Uterus (tissue), 4 donors: ENCODE measurements at places on chromosomes 2 and 18. TPM values are rescaled to one million over a fixed set of nuclear protein-coding genes. Genes with fewer than 3 reads are reported as not detected.

DNA sequence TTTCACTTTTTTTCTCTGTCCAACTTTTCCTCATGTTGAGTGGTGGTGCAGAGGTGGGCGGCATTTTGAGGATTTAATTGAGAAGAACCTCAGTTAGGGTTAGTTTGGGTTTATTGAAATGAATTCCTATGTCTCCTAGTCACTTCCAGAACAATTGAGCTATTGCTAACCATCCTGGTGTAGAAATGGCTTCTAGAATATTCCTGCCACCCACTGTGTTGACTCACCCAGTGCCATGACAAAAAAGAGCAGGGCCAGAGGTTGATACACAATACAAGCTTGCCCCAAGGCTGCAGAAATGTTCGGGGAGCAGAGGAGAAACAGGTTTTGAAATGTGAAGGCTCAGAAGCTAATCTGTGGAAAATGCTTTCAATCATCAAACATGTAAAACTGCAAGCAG, 167.1 kb upstream of the TRIB2 start:
- DNase-seq: no peak

DNA sequence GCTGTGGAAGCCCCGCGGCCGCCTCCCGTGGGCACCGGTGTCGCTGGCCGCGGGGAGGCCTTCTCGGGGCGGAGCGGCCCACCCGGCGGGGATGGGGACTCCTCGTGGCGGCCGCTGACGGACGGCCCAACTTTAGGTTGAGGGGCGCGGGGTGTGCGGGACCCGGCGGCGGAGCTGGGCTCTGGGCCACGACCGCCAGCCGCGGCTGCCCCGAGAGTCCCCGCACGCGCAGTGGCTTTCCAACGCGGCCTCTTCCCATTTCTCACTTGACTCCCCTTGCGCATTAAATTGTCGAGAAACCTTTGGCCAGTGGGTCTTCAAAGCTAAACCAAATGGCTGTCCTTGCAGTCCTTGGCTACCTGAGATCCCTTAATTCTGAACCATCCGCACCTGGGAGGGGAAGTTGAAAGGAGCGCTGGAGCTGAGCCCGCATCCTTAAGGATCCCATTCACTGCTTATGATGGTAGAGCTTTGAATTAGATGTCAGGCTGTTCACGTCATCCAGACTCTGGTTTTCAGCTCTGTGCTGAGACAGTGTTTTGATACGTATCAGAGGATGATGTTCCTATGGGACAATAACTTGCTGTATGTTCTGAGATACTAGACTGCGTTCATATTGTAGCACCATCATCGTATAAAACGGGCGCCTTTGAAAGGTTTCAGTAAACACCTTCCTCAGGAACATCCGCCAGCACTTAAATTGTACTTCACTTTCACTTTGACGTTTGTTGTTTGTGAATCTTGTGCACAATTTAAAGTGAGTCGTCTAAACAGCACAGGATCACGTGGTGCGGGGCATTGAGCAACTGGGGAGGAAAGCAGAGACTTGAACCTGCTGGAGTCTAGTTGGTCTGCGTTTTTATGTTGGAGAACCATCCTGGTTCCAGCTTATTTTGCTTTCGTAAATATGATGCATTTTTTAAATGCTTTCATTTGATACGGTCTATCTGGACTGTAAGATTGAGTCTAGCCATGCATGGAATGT, 874 bp downstream of the CLIP4 start:
- DNase-seq: peak; percentile 65

- no peak for DNase-seq
Measured at GRCh38 chr18:75269696-75270095, 59.1 kb downstream of the TSHZ1 start.

DNA sequence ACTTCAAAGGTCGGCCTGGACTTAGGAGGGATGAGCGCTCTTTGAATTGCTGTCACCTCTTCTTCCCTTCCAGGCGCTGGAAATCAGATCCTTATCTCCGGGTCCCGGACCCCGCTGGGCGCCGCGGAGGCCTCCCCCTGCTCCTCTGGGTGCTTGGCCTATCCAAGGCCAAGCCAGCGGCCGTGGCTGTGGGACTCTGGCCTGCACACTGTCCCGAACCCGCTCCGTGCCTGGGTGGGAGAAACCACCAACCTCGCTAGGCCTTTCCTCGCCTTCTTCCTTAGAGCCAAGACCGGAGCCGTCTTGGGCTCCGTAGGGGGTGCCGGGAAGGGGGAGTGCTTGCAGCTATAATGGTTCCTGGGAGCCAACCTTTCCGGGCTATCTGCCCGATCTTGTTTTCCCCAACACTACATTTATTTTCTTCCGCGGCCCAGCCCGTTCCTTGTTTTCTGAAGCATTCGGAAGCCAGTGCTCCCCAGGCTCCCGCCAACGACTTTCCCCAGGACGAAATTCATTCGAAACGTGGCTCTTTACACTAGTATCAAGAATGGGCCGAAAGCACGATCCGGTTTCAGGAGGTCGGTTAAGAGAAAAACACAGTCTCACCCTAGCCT, 2.4 kb downstream of the OSR1 start:
- no peak for DNase-seq

DNA sequence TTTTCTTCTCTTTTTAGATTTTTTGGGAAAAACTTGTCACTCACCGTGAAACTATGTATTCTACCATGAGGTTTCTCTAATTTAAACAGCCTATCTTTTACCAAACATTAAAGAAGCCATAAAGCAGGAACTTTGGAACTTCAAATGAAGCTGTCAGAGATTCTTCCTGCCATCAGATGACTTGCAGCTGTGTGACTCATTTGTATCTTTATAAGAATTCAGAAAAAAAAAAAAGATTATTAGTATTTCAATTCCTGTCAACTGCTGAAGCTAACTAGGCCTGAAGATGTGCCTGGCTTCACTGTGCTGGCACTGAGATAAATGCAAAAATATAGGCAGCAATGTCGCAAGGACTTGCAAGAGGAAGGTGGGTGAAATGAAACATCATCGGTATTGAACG, 1399.1 kb upstream of the PIK3C3 start:
- DNase-seq: no peak

- DNase-seq: no peak
Measured at GRCh38 chr2:220664272-220665107, 907.6 kb downstream of the EPHA4 start.

DNA sequence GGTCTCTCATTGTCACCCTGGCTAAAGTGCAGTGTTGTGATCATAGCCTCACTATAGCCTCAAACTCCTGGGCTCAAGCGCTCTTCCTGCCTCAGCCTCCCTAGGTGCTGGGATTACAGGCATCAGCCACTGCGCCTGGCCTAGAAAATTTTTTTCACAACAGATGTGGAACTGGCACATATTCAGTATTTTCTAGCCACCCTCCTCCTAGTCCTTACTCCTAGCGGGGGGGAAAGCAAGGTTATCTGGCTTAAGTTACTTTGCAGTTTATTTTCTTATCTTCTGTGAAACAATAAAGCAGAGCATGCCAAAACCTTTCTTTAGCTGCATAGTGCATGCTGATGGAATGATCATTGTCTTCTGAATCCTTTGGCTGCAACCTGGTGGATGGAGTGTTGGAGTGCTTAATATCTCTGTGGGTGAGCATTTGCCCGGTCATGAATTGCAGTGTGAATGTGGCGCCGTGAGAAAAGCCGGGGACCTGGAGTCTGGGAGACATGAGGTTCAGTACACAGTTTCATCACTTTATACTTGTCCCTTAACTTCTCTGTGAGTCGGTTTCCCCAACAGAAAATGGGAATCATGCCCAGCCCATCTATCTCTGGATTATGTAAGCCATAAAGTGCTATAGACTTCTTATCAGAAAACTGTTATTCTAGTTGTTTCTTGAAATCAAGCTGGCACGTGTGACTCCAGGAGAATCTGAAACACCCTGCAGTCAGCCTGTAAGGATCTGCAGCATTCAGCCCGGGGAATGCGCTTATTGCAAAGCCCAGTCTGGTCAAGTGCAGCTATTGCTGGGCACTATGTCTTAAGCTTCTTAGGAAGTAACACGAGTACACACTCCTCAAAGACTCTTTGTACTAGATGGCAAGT, 38.2 kb upstream of the MAP3K20 start:
- peak; percentile 29 for DNase-seq

- DNase-seq: no peak
Measured at GRCh38 chr18:13412017-13412416, 193.5 kb downstream of the LDLRAD4 start.

DNA sequence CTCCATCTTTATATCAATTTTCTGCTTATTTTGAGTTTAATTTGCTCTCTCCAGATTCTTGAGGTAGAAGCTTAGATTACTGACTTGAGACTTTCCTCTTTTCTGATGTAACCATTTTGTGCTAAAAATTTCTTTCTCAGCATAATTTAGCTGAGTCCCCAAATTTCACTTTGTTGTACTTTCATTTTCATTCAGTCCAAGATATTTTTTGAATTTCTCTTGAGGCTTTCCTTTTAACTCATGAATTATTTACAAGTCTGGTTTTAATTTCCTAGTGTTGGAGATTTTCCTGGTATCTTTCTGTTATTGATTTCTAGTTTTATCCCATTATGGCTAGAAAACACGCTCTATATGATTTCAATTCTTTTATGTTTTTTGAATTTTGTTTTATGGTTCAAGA, 144.7 kb upstream of the PGAP1 start:
- no peak for DNase-seq

DNA sequence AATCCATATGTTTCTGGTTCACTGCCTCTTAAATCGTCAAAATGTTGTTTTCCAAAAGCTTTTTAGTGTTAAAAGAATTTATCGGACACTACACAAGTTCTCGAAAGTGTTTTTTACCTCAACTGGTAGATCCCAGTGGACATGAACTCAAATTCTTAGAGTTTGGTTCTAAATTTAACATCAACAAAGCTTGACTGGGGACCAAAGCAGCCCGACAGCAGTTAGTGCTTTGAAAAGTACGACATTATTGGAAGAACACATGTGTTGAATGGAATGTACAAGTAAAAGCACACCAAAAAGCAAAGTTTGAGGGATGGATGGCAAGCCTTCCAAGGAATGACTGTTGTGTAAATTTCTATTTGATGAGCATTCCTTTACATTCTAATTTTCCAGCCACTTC, 803.9 kb upstream of the POU3F3 start:
- DNase-seq: no peak

DNA sequence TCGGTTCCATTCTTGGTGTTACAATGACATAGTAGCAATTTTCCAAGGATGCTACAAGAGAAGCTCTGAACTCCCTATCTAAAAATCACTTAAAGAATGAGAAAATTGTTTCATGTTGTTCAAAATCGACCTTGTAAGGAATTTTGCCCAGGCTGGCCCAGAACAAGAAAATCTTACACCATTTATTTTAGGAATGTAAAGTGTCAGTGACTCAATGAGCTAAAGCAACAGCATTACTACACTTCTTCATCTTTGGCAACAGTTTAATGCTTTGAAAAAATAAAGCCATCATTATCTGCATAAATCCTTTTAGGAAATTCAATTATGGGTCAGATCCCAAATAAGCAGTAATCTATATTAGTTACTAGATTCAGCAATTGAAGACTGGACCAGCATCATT, 38.6 kb downstream of the SLC25A12 start:
- DNase-seq: no peak

DNA sequence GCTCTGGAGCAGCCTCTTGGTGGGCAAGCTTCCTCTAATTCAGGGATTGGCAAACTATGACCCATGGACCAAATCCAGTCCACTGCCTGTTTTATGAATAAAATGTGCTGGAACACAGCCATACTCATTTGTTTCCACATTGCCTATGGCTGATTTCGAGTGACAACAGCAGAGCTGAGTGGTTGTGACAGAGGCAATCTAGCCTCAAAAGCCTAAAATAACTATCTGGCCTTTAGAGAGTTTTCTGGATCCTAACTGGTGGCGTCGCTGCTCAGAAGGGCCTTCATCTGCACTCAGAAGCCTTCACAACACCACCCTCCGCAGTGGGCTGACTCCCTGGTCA, 147.1 kb downstream of the CCBE1 start:
- DNase-seq: no peak

- DNase-seq: no peak
Measured at GRCh38 chr2:68926796-68927195, 25.9 kb downstream of the GKN2 start.

- DNase-seq: no peak
Measured at GRCh38 chr2:180653481-180653880, 326.9 kb upstream of the UBE2E3 start.

DNA sequence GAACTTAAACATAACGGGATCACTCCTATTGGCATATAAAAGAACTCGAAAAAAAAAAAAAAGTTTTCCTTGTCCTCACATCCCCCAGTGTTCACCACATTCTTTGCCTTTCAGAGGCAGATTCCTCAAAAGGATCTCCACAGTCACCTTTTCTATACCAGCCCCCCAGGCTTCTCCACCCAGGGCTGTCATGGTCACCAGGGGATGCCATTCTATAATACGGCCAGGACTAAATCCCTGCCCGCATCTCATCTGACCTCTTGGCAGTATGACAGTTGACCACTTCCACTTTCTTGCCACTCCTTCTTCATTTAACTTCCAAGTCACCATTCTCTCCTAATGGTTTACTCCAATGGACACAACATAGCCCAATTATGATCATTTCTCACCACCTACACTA, 29.3 kb downstream of the SOS1 start:
- no peak for DNase-seq

DNA sequence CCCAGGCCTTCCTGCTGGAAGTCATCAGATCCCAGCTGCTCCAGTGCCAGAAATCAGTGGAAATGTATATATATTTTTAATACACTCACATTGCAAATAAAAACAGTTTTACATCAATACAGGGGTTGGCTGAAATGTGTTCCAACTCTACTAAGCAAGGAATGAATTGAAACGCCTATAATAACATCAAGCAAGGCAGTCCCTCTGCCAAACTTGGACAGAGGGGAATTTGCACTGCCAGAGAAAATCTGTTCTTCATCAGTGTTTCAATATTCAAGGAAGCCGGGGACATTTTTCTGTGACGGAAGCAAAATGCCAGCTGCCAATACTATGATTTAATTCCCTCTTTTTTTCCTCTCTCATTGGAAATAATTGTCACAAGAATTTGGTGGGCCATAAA, 335.3 kb downstream of the TNS1 start:
- DNase-seq: no peak

GRCh38 chr2:222964376-222965031, 87.5 kb upstream of the KCNE4 start:
- no peak for DNase-seq

DNA sequence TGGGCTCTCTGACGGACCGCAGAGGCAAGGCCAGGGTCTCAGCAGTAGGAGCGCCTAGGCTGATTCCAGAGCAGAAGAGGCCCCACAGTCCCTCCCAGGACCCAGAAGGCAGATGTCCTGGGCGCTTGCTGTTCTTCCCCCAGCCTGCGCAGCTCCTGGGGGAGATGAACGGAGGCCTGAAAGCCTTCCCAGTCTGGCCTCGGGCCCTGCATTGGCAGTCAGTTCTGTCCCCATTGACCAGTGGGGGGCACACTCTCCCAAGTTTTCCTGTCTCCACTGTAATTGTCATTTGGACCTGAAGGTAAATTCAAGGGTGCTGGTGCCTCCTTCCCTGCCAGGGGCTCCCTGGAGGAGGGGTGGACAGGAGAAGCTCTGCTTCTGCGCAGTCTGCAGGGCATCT, 345.7 kb downstream of the CYP26B1 start:
- DNase-seq: no peak

GRCh38 chr2:47357483-47357882, 45.5 kb upstream of the MSH2 start:
- DNase-seq: peak; percentile 64

- no peak for DNase-seq
Measured at GRCh38 chr2:164141271-164141670, 405.5 kb upstream of the FIGN start.

Gene COL4A4
- 4.1 TPM for total RNA-seq

Gene DOK6
- 0.26 TPM for total RNA-seq

Gene ZBTB14
- 27.4 TPM for total RNA-seq

Gene KCNIP3
- 18.3 TPM for total RNA-seq

Gene ABCB11
- total RNA-seq: not detected

Gene HAT1
- 60.9 TPM for total RNA-seq

Gene VWA3B
- total RNA-seq: not detected

Gene SFXN5
- total RNA-seq: 5.9 TPM
